ENCODE measurements at places on chromosomes 5 and 9.
A peak's percentile ranks its signal among the peaks of the same experiment; 100 is the strongest.

DNA sequence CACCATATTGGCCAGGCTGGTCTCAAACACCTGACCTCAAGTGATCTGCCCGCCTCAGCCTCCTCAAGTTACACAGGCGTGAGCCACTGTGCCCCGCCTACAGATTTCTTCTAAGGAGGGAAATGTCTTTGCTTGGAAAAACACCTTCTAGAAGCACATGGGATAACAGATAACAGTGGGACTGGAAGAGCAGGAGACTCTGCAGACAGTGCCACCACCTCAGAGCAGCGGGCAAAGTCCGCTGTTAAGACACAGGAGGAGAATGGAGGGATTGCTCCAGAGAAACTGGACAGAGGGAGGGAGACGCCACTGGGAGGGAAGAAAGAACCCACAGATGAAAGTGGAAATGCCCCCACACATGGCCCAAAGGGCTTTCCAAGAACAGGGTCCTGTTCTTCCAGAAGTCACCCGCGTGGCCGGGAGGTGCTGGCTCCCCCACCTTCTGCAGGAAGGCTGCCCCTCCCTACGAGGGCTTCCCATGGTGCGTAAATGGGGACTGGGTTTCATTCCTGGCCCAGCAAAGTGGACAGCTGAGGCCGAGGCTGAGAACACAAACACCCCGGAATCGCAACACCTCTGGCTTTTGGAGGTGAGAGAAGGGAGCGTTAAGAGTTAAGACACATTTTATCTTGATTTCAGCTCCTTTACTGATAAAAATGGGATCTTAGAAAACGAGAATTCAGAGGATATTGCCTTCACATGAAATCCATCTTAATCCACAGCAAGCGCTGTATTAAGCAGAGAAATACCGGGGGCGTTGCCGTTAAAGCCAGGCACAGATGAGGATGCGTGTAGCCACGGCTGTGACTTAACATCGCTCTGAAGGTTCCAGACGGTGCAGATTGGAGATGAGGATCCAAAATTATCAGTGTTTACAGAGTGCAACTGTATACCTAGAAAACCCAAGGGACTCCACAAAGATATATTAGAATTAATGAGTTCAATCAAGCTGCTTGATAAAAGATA is 11.2 kb downstream of the ADAMTS2 start:
- DNase-seq, result no peak

DNA sequence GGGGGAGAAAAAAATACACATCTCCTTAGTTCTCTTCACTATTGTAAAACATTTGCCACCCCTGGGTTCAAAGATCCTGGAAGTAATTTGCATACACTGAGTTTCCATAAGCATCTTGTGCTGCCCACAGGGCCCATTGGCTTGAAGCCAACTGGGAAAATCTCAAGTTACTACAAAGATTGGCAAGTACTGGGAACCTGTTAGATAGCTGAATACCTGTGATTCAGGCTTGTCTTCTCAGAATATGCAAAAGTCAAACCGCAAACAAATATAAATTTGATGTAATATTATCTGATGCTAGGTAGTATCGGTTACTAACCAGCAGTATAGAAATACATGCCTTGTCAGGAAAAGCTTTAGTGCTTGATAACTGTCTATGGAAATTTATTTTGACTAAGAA is 156.9 kb upstream of the FST start:
- DNase-seq, result no peak

GRCh38 chr5:122142480-122143164 is 13.3 kb downstream of the ZNF474 start:
- DNase-seq, result no peak

DNA sequence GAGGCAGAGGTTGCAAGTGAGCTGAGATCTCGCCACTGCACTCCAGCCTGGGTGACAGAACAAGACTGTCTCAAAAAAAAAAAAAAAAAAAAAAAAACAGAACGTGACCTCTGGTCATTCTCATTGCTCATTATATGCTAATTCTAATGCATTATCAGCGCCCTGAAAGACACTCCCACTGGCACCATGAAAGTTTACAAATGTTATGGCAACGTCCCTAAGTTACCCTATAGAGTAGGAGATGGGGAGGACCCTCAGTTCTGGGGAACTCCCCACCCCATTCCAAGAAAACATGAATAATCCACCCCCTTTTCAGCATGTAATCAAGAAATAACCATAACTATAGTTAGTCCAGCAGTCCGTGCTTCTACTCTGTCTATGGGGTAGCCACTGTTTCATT is 48.9 kb upstream of the DENND4C start:
- DNase-seq, result no peak

- no peak for DNase-seq
These were observed 352.6 kb downstream of the ADGRV1 start for GRCh38 chr5:90911169-90911568.

DNA sequence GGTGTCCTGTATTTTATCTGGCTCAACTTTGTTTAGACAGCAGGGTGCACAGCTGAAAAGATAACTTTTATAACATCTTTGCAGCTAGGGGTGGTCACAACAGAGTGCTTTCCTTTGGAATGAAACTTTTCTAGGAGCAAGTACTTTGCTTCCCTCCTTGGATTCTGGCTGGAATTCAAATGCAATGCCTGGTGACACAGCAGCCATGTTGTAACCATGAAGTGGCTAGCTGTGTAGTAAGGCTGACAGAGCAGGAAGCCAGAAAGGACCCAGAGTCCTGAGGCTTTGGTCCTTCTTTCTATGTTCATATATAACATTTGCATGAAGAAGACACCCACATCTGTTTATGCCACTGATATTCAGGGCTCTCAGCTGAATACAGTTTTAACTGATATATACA is 48.1 kb downstream of the TENT4A start:
- no peak for DNase-seq

- no peak for DNase-seq
These were observed 113.6 kb downstream of the EFNA5 start for GRCh38 chr5:107557051-107557658.

DNA sequence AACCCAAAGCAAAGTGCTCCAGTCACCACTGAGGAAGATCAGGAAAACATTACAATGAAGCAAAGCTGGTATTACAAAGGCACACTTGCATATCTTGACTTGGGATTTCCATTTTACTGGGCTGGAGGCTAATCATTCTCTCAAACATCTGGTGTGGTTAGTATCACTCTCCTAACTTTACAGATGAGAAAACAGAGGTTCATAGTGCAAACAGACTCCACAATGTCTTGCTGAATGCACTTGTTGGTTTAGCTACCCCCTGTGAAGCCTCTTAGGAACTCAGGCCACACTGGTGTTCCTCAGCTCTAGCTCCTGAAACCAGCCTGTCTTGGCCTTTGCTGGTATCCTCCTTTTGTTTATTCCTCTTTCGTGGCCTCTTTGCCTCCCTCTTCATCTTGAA is 29.5 kb upstream of the SMAD5 start:
- no peak for DNase-seq

- no peak for DNase-seq
These were observed 17.5 kb downstream of the ADRA1B start for GRCh38 chr5:159933531-159934485.

DNA sequence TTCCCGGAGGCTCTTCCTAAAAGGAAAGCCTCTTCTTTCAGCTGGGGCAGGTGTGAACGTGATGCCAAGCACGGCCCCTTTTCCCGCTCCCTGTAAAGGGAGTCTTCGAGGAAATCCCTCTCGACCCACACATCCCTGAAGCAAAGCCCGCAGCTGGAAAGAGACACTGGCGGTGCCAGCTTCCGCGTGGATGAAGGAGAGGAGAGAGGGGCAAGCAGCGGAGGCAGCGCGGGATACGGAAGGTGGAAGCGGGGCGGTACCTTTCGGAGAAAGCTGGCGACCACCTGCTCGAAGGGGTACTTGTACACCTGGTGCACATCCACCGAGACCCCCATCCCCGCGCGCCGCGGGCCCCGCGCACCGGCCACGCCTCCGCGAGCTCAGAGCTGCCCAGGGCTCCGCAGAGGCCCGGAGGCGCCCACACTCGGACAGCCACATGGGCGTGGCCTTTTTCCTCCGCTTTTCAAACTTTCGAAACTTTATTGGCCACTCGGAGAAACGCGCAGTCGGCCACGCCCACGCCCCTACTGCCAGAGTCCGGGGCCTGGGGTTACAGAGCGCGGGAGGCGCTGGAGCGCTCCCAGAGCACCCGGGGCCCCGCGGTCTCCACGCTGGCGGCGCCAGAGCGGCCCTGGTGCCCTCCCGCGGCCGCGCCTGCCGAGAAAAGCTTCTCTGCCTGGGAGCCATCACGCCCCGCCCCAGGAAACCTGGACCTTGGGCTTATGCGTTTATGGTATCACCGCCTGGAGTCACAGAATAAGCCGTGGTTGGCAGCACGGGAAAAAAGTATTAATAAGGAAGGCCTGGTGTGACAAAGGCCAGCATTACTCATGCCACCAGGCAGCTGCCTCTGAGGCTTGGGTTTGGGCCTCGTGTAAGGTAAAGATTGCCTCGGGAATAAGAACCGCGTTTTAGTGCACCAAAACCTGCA is at the start of gene PRELID2:
PRELID2 (minus strand) TSS at position 426 of the 931 bp plus-strand sequence; CDS start at position 335, 91 bp downstream.
- DNase-seq, result peak; percentile 89

DNA sequence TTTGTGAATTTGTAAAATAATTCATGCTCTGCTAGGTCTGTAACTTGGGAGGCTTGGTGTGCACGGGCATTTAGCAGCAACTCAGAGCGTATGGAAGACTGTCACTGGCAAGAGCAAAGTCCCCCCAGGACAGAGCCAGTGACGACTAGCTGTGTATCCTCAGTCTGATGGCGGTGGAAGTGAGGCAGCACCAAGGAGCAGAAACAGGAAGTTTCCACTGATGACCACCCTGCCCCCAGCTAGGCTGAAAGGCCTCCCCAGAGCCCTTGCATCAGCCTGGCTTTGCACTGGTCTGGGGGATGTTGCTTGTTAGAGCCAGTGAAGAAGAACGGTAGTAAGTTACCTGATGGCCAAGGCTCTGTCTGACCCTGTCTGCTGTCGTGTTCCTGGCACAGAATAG is 66.8 kb upstream of the ABL1 start:
- DNase-seq, result peak; percentile 41

GRCh38 chr5:168798065-168799023 is 219.2 kb upstream of the PANK3 start:
- DNase-seq, result no peak

DNA sequence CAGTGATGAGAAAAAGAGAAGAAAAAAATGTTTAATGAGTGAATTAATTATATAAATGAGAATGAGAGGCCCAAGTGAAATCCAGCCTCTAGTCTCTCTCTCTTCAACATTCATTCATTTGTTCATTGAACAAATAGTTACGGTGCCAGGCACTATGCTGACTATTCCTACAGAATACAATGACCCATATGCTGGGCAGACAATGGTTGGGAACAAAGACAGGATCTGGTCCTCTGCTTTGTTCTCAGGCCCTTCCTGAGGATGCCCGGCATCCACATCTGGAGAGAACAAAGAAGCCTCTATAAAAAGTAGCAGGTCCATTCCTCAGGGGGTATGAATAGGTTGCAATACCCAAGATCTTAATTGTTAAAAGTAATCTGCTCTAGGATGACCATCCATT is 6.9 kb downstream of the ADAM19 start:
- DNase-seq, result no peak

Measured in cardiac fibroblast (primary cell).